ENCODE measurements at places on chromosomes 16 and 17.

DNA sequence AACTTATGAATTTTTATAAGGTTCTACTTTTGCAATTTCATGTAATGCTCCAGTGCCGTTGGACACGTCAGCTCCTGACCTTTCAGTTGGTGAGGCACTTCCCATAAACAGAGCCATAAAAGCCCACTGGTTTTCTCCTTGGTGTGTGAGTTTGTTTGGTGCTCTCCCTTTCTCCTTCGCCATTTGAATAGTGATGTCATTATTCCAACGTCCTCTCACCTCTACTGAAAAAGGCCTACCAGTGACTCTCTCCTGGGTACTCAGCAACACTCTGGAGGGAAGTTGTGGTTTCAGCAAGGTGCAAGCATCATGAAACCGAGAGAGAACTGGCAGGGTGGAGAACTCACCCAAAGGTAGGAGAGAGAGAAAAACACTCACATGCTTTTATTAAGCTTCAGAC is 29.6 kb upstream of the HNF1B start:
- no peak for DNase-seq

GRCh38 chr17:12673788-12674187 is 8.1 kb downstream of the MYOCD start:
- DNase-seq = no peak

DNA sequence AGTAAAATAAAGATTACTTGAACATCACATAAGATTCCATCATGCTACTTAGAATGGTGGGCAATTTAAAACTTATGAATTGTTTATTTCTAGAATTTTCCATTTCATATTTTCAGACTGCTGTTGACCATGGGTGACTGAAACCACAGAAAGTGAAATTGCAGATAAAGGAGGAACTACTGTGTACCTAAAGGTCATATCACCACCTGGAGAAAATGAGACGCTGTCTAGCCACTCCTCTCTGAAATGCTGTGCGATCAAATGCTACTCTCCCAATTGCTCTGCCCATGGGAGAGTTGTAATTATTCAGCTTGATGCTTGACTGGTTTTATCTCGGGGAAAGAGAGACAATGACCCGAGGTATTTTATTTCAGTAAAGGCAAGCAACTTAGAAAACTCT is 128.9 kb upstream of the ERCC4 start:
- DNase-seq = no peak

- DNase-seq = no peak
Observed at GRCh38 chr17:80352216-80352895, 62.6 kb upstream of the ENDOV start.

DNA sequence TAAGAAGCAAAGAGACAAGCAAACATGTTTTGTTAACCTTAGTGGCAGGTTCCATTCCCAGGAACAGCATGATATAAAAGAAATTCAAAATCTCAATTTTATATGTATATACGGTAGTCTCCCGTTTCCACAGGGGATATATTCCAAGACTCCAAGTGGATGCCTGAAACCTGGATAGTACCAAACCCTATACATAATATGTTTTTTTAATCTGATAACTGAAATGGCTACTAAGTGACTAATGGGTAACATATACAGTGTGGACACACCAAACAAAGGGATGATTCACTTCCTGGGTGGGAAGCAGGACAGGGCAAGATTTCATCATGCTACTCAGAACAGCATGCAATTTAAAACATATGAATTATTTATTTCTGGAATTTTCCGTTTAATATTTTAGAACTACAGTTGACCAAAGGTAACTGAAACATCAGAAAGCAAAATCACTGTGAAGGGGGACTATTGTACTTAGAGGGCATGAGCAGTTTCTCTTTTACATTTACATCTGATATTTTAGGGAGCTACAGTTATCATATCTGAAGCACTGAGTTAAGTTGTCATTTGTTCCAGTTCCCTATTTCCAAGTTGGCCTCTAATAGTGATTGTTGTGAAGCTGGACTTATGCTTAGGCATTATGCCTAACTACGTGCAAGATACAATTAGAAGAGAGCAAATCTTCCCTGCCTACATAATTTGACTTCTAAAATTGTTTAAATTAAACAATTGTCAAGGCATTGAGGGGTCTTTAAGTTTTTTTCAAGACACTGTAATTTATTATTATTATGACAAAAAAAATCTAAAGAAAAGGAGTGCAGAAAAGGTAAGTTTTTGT is 34.1 kb upstream of the ABCA6 start:
- no peak for DNase-seq

DNA sequence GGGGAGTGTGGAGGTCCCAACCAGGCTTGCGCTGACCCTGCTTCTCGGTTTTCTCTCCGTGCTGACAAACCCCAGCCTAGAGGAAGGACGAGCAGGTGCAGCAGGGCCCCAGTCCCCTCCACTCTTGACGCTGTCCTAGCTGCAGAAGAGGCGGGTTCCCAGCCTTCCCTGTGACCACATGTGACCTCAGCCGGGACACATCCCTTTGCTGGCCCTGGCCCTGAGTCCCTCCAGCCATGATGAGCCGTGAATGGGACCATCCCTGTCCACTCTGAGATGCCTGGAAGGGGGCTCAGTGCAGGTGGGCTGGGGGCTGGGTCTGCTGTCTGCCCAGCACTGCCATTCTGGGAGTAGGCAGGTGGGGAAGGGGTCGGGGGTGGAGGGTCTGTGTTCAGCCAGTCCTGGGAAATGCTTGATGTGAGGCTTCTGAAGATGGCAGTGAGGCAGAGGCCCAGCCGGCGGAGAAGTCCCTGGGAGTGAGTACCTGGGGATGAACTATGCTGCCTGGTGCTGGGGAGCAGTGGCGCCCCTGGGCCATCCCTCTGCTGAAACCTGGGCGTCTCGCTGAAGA is 1.9 kb upstream of the TUBB3 start:
- no peak for DNase-seq

DNA sequence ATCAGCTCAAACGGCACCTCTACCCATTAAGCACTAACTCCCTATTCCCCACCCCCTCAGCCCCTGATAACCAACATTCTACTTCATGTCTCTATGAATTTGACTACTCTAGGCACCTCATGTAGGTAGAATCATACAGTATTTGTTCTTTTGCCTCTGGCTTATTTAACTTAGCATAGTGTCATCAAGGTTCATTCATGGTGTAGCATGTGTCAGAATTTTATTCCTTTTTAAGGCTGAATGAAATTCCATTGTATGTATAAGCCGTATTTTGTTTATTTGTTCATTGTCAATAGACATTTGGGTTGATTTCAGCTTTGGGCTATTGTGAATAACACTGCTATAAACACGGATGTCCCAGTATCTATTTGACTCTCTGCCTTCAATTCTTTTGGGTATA is 794.9 kb upstream of the SOX9 start:
- no peak for DNase-seq

DNA sequence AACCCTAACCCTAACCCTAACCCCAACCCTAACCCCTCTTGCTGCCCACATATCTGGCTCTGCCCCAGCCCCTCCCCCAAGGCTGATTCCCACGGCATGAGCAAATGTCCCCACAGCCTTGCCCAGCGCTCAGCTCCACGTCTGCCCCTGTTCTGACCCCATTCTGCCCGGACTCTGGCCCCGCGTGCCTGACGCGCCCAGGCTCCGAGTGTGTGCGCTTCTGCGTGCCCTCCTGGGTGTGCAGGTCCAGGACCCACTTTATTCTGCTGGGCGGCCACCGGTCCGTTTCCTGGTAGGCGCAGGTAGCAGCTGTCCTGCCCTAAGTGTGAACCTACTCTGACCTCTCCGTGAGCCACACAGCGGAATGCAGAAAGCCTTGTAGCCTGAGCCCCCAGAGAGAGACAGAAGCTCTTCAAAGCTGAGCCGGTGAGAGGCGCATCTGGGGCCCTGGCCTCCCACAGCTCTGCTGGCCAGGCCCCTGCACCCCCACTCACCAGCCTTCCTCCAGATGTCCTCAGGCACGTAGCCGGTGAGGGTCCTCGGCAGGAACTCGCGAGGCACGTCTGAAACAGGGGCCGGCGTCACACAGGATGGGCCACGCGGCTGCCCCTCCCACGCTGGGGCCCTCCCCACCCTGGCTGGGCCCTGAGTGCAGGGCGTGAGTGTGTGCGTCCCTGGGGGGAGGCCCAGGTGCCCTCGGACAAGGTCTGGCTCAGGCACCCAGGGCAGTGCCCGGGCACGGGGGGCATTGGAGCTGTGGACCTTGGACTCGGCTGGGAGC is 14.0 kb upstream of the PABPN1L start:
- no peak for DNase-seq

GRCh38 chr17:51640108-51640622 is 379.8 kb downstream of the UTP18 start:
- no peak for DNase-seq

- DNase-seq = no peak
Observed at GRCh38 chr16:20884240-20884556, 16.0 kb downstream of the DCUN1D3 start.

DNA sequence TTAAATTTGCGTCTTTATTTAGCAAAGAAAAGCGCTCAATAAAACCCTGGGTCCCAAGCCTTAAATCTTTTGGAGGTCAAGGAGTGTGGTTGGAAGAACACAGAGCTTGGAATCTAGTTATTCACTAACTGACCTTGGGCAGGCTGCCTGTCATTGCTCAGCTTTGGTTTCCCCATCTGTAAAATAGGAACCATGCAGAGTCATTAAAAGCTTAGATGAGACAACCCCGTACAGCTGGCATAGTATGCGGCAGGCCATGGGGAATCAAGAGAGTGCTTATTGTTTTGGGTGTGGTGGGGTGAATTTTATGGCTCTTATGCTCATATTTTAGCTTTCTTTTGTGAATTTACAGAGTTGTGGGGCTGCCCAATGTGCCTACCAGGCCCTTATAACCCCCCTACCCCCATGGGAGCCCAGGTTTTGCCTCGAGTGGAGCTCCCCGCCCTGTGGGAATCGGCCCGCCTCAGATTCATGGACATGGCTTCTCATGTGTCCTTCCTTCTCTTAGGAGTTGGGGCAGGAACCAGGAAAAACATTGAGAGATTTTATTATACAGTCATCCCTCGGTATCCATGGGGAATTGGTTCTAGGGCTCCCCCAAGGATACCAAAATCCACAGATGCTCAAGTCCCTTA is 113.5 kb downstream of the CLEC16A start:
- DNase-seq = no peak

GRCh38 chr17:6285486-6285885 is 149.4 kb downstream of the AIPL1 start:
- DNase-seq = peak; percentile 48

DNA sequence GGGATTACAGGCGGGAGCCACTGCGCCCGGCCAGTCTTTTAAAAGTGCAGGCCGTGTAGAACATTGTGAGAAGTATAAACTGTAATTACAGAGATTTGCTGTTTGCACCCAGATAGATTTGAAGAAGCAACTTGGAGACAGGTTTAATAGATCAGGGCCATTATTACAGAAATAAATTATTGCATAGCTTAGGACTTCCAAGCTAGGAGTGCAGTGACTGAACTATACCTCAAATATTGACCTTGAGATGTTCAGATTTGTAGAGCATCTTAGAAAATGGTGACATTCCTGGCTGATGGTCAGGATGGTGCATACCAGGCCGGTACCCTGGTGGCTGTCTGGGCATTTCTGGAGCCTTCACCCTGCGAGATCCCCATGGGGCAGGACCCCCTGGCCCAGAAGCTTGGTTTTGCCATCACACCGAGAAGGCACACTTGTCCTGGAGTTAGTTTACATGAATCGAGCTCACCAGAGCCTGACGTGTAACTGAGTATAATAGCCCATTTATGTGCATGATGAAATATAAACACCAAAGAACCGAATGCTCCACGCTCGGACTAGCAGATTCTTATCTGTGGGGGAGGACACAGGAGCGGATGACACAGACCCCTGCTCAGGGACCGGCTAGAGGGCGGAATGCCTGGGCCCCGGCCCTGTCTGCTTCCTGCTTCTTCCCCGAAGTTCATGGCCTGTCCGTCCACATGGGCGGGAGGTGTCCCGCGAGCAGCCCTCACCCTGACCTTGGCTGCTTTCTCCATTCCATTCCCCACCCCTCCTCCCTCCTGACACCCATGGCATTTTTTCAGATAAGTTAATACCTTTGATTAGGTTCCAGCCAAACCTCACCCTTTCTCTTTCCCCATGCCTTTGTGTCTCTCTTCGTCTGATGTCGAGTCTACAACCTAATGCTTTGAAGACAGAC is 32.1 kb downstream of the CCDC40 start:
- DNase-seq = peak; percentile 76

GRCh38 chr16:55189682-55190636 is 134.0 kb upstream of the IRX6 start:
- no peak for DNase-seq

Data from renal pelvis (tissue), 12 donors.